ENCODE measurements at places on chromosomes 7 and 10.

DNA sequence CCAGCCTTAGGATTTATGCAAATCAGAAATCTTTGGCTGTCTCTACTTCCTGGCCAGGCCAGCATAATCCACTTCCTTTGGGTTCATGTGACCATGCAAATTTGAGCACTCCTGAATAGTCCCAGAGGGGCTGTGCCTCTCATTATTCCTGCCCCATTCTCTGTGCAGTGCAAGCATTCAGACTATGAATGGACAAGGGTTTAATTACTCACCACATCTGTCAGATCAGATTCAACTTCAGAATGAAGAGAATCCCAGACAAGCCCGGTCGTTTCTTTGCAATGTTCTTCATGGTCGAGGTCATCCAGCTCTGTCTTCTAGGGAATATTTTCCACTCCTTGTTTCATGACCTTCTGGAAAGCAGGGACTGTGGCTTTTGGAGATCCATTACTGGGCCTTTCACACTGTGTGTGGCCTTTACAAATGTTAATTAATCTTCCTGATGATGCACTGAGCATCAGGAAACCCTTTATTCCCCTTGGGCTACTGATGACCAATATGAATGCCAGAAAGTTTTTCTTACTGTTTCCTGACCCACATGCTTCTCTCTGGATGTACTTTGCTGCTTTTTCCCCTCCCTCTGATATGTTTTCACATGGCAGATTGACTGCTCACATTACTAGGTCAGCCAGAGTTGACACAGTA, 217.6 kb upstream of the TCF7L2 start:
- peak; percentile 35 for DNase-seq

GRCh38 chr7:36263095-36263484, 110.0 kb downstream of the EEPD1 start:
- DNase-seq, result no peak

GRCh38 chr10:84173501-84173929, at the start of gene GPR15LG:
Gene GPR15LG (plus strand): TSS chr10:84173801. CDS start chr10:84173852, 51 bp downstream.
- DNase-seq, result no peak

DNA sequence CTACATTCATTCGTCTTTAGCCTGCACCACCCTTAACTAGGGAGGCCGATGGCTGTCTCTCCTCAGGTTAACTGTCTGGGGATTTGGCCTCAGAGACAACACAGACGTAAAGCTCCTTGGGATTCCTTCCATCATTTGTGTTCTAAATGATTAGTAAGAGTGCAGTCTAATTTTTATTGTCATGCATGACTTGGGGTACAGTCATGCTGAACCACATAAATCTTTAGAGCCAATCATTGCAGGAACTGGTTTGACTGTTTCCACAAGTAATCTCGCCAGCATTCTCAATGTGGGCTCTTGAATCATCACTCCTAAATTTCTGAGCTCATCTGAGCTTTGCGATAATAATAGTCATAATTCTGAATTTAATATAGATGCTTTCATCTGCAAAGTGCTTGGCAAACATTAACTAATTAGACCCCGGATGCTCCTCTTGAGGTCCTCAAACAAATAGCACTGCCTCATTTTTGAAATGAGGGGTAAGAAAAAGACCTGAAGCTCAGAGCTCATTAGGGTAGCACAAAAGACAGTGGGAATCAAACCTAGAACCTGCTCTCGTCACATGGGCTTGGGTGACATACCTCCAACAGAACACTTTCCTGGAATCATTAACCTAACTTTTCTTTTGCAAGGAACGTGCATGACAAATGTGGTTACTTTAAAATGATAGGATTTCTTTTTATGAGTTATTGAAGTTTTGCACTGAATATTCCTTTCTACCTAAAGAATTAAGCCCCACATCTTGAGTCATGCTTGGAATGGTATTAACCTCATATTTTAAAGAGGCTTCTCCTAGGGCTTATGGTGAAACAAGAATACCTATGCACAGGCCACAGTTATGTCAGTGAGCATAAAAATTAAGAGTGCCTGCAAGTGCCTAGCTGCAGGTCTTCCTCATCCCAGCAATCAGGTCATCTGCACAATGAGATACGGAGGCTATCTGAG, 118.9 kb upstream of the NRP1 start:
- peak; percentile 62 for DNase-seq

- DNase-seq, result no peak
Measured at GRCh38 chr7:51645702-51646298, 329.2 kb upstream of the COBL start.

DNA sequence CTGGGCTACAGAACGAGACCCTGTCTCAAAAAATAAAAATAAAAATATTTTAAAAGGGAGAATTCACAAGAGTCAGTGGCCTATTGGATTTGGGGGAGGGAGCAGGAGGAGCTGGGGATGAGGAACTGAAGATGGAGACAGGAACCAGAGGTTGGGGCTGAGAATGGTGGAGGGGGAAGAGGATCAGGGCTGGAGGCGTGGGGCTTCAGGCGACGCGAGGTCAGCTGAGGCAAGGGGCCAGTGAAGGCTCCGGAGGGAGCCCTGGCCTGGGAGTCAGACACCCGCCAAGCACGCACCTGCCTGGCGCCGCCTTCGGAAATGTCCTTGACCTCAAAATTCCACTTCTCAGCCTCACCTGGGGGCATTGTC, 671 bp upstream of the CLEC2L start:
- no peak for DNase-seq

All from cardiac fibroblast (primary cell).